Right forelimb (tissue), 1 donor: ENCODE measurements at places on chromosomes 4 and X.

DNA sequence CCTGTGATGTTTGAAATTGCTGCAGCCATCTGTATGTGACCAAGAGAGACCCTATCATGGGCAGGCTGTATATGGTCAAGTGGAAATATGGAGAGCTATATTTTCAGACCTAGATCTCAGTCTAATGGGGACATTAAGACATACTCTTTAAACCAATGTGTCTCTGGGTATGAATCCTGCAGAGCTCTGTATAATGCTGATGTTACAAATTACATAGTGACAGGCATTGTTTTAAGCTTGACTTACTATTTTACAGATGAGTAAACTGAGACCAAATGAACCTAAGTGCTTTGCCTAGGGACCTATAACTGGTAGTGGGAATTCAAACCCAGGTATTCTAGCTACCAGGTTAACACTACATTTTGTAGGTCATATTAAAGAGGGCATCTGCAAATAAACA lies 71.3 kb upstream of the GRXCR1 start:
- DNase-seq, result no peak

- DNase-seq, result no peak
Observed at GRCh38 chrX:40644821-40645358, 2.5 kb downstream of the CXorf38 start.

- no peak for DNase-seq
Observed at GRCh38 chrX:115427861-115428410, 133.0 kb upstream of the PLS3 start.

DNA sequence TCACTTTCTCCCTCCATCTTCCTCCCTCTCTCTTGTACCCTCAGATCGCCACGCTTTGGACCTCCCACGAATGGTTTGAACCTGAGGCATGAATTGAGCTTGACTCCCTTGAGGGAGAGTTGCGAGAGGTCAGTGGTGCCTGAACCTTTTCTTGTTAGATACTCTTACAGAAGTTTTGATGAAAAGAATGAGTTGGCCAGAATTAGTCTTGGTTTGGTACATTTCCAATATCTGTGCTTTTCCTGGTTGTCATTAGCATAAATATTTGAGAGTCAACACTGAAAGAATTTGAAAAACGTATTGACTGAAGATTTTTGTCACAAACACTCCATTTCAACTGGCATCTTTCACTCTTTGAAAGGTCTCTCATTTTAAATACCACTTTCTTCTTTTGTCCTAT lies 510.6 kb upstream of the DIPK2B start:
- DNase-seq, result no peak

- DNase-seq, result no peak
Observed at GRCh38 chrX:149280011-149280410, 225.1 kb downstream of the IDS start.

GRCh38 chr4:184734758-184735157 lies 862 bp upstream of the CENPU start:
- no peak for DNase-seq
